ENCODE measurements at places on chromosomes 13 and 19.

DNA sequence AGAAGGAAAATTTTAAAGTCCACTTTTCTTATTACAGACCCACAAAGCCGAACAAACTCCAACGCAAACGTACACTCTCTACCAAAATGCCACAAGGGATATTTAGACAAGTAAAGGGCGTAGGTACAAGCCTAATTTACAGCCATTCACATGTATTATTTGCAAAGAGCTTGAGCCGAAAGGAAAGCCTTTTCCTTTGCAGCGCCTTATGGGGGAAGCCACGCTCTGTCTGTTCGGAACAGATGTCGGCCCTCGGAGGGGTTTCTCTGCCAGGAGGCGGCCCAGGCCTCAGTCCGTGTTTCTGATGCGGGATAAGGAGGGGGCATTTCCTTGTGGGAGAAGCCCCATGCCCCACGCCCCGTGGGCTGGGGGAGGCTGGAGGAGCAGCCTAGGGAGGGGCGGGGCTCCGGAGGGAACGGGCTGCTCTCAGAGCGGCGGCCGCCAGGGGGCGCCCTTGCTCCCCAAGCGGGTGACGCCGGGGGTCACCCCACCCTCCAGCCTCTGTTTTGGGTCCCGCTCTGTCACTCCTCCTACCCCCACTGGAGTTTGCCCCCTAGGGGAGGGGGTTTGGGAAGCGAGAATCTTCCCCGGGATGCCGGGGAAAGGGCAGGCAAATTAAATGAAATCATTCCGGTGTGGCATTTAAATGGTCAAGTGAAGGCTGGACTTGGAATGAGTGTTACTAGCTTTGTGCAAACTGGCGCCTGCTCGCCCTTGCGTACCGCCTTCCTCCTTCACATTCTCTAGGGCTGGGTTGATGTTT is 2.9 kb downstream of the HTR2A start:
- no peak for DNase-seq

GRCh38 chr13:37690361-37690760 is 91.8 kb upstream of the POSTN start:
- DNase-seq: no peak

GRCh38 chr19:21023901-21024300 is 3.4 kb downstream of the ZNF430 start:
- no peak for DNase-seq

- no peak for DNase-seq
These were observed 11.1 kb downstream of the LYL1 start for GRCh38 chr19:13091400-13092157.

DNA sequence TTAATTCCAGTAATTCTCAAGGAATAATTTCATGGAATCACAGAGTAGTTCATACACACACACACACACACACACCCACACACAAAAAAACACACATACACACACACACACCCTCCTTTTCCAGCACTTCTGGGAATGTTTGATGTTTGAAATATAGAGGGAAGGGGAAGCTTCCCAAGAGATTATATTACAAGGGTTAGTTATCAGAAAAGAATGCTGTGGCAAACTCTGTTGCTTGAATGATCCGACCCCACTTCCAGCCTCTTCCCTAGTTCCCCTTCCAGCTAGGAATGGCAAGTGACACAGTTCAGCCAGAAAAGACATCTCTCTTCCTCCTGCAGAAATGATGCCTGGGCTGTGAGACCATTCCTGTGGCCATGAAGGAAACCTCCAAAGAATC is 49.9 kb downstream of the KCTD12 start:
- DNase-seq: peak; percentile 41

- DNase-seq: no peak
These were observed 119.3 kb upstream of the GJB6 start for GRCh38 chr13:20351281-20352022.

- DNase-seq: peak; percentile 7
These were observed 570.5 kb upstream of the ARGLU1 start for GRCh38 chr13:107138486-107138885.

- no peak for DNase-seq
These were observed 34.3 kb upstream of the C1QTNF9 start for GRCh38 chr13:24275041-24275440.

DNA sequence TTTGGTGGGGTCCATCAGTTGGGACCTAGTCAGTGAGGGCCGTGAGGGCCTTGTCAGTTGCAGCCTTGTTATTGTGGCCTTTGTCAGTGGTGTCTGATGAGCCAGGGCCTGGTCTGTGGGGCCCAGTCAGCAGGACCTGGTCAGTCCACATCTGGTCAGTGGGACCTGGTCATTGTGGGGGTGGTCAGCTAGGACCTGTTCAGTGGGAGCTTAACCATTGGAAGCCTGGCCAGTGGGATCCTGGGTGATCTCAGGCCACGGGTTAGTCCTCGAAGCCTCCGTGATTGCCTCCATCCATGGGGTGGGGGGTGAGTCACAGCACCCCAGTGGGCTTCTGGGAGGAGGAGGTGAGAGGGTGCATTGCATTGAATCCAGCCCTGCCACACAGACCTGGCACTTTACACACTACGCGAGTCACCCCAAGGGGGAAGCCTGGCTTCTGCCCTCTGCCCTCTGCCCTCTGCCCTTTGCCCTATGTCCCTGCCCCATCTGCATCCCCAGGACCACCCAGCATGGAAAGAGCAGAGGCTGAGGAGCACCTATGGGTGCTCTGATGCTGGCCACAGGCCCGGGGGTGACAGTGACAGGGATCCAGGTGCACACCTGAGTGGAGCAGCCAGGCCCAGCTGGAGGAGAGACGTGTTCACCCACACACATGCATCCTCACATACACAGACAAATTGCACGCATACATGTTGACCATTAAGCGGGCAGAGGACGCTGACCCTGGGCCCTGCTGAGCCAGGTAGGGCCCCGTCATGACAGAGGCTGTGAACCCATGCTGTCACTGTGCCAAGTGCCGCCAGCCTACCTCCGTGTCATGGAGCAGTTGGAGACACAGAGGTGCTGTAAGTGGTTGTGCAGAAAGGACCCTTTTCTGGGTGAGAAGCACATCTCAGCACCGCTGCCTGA is 59.8 kb upstream of the TPM4 start:
- no peak for DNase-seq

GRCh38 chr19:55487924-55488687 is at the start of gene SSC5D:
Gene SSC5D (plus strand): TSS chr19:55488436. CDS start chr19:55488590, 154 bp downstream.
- DNase-seq: peak; percentile 38

DNA sequence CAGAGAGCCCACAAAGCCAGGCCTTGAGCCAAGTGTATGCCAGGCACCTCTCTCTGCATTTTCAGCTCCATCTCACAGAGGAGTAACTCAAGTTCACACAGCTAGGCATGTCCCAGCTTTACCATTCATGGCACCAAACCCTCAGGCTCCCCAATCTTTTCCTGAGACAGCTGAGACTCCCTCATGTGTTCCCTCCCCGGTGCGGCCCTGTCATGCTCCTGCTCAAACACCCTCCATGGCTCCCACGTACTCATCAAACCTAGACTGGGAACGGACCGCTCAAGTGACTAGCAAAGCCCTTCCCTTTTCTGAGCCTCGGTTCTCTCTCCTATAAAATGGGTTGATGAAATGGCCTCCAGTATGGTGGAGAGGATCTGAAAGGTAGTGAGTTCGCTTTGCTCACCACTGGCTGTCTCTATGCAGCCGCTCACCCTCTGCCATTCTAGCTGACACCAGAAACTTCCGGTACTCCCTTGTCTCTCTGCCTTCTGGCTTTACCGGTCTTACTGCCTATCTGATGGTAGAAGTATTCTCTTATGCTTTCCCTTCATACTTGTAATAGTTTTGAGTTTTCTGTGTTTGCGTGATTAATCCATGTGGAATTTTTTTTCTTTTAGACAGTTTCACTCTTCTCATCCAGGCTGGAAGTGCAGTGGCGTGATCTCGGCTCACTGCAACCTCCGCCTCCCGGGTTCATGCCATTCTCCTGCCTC is 7.8 kb upstream of the SLC44A2 start:
- DNase-seq: no peak

DNA sequence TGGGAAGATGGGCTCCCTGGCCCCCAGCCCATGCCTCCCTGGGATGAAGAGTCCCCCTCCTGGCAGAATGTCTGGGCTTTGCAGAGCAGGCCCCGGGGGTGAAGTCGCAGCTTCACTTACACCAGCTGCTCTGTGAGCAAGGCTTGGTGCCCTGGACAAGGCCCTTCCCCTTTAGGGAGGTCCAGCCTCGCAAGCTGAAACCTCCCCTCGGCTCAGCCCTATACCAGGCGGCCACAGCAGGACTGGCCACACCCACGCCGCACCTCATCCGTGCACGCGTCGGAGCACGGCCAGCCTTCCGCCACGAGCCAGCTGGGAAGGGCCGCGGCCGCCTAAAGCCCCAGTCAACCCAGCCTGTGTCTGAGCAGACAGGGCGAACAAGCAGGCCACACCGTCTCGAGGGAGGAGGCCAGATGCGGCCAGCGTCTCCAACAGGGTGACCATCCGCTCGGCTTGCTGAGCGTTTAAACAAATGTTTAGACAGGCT is 83.2 kb upstream of the MCF2L start:
- no peak for DNase-seq

GRCh38 chr19:10815969-10816644 is 19.9 kb downstream of the TMED1 start:
- no peak for DNase-seq

DNA sequence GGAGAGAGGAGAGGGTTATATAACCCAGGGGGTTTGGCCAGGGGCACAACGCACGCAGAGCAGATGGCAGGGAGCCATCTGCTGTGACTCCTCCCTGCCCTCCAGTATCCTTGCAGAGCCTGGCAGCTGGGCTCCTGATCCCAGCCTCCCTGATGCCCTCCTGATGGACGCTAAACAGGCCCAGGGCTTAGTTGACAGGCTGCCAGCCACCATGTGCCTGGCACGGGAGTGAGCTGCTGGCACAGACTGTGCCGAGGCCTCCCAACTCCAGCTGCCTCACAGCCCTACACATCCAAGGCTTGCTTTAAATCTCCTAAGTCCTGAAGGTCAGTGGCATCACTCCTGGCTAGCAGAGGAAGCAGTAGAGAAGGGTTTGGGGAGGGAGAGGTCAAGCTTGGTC is 16.7 kb downstream of the SYDE1 start:
- peak; percentile 89 for DNase-seq

- DNase-seq: peak; percentile 12
These were observed 277.2 kb downstream of the NALCN start for GRCh38 chr13:101139081-101139480.

DNA sequence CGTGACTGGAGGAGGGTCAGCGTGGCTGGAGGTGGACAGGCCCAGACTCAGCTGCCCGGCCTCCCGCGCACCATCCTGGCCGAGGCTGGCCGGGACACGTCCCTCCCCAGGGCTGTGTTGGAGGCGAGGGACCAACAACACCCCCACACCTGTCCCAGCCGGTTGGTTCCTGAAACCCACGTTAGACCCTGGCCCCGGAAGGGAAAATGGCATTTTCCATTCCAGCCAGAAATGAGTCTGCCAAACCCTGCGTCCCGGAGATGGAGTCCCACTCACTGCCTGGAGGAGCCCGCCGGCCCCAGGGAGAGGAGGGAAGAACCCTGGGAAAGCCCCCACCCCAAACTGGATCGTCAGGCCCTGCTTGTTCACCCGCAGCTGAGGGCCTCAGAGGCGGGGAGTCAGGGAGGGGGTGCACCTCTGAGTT is 4.8 kb upstream of the WDR18 start:
- DNase-seq: no peak

- peak; percentile 71 for DNase-seq
These were observed at the start of gene SBNO2 for GRCh38 chr19:1173845-1174809. Gene SBNO2 (minus strand): TSS chr19:1174268. CDS start chr19:1154276, 19,992 bp downstream.

GRCh38 chr19:53868091-53868891 is 608 bp downstream of the MYADM start:
- DNase-seq: no peak

- peak; percentile 62 for DNase-seq
These were observed 287.3 kb downstream of the COG6 start for GRCh38 chr13:39942552-39943273.
